ENCODE measurements at places on chromosomes 3 and 15. TPM values are rescaled to one million over a fixed set of nuclear protein-coding genes. Genes with fewer than 3 reads are reported as not detected.

DNA sequence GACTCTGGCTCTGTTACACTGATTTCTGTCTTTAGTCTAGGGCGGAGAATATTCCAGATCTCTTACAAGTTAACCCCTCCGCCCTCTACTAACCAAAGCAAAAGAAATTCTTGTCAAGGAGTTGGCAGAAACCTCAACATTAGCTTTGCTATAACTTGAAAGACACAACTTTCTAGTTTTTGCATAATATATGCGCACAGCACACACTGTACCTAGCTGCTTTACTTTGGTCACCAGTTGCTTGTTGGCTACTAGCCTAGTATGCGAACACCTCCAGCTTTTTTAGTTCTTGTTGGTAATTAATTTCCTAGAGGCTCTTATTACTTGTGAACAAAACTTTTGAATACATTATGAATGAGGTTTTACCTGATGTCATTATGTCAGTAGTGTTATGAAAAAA, 348.8 kb upstream of the C2CD4B start:
- no peak for DNase-seq

- DNase-seq, result no peak
Measured at GRCh38 chr3:167032267-167032876, 347.7 kb downstream of the ZBBX start.

- no peak for DNase-seq
Measured at GRCh38 chr15:37204692-37205091, 104.3 kb upstream of the MEIS2 start.

GRCh38 chr15:61943992-61944391, 116.3 kb downstream of the VPS13C start:
- DNase-seq, result no peak

DNA sequence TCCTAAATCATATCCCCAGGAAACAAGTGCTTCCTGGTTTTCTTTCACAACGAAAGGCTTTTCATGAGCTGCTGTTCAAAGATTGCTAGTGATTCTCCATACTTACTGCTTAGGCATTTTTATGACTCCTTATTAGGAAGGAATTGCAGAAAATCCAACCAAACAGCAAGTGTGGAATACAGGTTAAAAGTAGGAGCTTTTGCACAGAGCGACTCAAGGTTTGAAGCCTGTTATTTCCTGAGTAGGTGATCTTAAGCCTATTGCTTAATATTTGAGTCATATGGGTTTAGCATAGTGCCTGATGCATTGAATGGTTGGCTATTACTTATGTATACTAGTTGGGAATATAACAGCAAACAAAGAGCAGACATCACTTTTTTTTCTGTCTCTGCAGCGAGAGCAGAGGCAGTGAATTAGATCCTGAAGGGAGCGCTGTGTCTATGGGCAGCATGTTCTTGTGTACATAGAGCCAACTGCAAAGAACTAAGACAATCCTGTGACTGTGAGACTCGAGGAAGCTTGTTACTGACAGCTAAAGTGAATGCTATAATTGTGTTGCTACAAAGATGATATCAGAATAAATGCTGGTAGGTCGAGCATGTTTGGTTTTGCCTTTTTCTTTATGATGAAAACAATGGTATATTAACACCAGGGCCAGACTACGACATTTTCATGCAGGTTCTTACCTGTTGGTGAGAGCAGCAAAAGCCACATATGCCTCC, 6.3 kb downstream of the TM4SF1 start:
- no peak for DNase-seq

- no peak for DNase-seq
Measured at GRCh38 chr3:66404197-66404596, 96.6 kb downstream of the LRIG1 start.

- DNase-seq, result no peak
Measured at GRCh38 chr3:31766669-31767068, 214.4 kb downstream of the OSBPL10 start.

- DNase-seq, result no peak
Measured at GRCh38 chr15:63046917-63047760, 4.6 kb downstream of the TPM1 start.

DNA sequence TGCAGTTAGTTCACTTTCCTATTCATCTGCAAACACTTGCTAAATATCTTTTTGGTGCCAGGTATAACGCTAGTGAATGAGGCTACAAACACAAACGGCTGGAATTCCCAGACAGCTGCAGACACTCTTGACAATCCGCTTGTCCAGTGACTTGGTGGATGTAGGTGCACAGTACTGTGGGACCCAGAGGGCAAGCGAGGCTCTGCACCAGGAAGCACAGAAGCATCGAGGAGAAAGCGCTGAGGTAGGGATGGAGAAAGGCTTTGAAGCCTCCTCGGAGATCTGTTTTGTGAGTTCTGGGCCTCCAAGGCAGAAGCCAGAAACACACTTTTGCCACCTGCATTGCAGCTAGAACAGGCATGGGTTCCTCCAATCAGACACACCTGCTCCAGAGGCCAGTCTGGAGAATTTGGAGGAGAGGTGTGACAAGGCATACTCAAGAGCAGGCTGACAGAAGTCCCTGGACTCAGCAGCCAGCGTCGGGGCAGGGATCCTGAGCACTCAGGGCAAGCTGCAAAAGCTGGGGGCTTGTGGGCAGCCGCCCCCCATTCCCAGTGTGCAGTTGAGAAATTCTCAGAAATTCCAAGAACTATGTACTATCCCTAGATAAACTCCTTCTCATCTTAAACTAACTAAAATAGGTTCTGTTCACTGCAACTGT, 232.5 kb downstream of the OCA2 start:
- no peak for DNase-seq

DNA sequence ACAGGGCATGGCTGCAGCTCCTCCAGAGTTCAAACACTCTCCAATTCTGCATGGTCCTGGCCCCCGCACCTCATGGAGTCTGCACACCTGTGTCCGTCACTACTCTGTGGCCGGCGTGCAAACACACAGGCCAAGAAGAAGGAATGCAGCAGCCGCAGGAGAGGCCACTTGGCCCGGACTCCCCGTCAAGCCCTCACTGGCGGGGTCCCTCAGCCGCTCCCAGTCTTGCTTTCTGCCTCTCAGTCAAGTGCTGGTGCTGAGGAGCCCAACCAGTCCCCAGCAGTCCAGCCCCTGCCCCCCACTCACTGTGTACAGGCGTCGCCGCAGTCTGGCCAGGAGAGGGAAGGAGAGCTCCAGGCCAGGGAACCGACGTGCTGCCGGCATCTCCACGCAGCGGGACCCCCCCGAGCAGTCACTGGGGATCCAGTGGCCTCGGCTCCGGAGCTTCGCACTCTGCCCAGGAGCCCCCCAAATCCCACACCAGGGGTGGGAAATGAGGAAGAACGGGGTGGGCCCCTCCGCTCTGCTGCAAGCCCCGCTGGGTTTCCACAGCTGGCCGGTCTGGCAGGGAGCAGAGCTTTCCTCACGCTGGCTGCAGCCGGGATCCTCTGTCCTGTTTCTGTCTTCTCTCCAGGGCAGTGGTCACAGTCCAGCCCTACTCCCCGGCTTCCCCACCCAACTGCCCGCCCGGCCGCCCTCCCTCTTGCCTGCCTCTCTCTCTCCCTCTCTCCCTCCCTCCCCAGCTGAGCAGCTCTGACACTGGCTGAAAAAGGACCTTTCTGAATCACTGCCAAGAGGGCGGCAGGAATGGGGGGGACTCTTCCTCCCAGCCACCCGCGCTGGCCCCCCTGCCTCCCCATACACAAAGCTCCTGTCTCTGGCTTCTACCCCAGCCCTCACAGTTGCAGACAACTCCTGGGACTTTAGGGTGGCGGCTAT, 16.0 kb downstream of the TNK2 start:
- no peak for DNase-seq

- DNase-seq, result no peak
Measured at GRCh38 chr15:76332796-76333195, 3.8 kb upstream of the ISL2 start.

- DNase-seq, result no peak
Measured at GRCh38 chr3:110164632-110165369, 827.5 kb upstream of the DPPA4 start.

- DNase-seq, result no peak
Measured at GRCh38 chr3:39278616-39278935, 1.3 kb downstream of the CX3CR1 start.

DNA sequence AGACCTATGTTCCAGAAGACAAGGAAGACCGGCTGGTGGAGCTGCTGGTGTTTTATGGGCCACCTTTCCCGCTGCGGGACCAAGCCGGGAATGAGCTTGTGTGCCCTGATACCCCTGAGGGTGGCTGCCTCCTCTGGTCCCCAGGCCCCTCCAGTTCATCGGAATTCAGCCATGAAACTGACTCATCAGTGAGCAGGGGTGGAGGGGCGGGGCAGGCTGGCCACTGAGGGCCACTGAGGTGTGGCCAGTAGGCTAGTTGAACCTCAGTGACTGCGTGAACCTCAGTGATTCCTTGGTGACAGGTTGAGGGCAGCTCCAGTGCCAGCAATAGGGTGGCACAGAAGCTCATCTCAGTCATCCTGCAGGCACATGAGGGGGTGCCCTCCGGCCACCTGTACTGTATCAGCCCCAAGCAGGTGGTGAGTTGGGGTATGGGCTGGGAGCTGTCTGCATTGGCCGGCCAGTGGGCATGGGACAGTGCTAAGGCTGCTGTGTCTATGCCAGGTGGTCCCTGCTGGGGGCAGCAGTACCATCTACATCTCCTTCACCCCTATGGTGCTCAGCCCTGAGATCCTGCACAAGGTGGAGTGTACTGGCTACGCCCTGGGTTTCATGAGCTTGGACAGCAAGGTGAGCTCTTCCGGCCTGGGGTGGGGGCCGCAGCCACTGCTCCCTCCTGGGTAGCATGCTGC, 20.3 kb downstream of the ACAA1 start:
- DNase-seq, result peak; percentile 60

DNA sequence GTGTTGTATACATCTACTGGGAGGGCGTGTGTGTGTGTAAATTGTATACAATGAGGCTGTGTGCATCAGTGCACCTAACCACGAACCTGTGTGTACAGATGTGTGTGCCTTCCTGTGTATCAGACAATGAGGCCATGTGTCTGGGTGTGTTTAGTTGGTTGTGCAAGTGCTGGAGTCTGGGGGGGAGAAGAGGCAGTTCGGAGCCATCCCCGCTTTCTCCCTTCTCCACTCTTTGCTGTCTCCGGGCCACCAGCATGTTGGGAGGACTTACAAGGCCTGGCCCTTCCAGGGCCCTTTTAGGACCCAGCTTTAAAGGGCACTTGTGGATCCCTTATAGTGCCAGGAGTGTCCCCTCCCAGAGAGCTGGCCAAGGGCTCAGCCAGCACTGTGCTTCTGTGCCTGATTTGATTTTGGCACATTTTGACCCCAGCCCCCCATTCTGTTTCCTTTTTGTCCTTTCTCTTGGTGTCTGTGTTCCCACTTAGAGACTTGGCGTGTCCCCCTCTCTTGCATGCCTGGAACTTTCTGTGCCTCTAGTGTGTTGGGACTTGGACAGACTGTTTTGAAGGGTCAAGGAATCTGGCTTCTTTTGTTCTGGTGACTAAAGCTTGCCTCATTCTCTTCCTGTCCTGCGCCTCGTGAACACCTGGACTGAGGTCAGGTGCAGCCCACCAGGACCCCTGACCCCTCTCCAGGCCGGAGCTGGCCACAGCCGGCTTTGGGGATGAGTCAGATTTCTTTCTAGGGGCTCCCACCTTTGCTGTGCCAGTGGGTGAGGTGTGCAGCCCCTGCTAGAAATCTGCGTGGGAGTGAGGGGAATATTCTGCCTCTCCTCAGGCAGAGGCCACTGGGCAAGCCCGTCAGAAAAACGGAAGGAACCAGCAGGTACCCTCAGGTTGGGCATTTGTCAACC, 1.5 kb downstream of the CTDSPL start:
- no peak for DNase-seq

DNA sequence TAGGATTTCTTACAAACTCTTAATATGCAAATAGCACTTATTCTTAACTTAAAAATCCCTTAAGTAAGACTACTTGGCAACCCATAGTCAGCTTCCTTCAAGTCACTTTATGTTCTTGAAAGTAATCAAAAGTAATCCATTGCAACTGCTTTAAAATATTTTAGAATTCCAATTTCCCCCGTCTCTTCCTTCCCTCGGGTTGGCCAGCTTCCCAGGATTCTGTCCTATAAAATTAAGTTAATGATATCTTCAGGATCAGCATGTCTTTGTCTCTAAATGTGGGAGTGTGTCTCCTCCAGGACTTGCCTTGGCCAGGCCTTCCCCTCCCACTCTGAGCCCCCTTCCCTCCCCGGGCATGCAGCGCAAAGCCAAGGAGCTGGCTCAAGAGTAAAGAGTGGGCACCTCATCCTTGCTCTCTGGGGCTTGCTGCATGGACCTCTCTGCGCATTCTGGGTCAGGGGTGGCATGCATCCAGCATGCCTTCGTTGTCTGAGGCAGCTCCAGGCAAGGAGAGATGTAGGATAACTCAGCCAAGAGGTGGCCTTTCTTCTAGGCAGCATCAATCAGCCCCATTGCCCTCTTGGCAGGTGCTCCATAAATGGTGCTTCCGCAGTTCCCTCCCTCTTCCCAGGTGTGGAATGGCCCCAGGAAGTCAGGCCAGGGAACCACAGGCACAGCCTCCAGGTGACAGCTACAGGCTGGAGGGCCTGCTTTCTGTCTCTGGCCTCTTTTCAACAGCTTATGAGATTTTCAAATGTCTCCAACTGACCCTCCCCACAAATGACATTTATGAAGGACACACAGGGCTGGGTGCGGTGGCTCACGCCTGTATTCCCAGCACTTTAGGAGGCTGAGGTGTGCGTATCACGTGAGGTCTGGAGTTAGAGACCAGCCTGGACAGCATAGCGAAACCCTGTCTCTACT, 108.7 kb upstream of the ALDH1A3 start:
- DNase-seq, result no peak

GRCh38 chr3:127168271-127168670, 24.7 kb upstream of the PRR23E start:
- no peak for DNase-seq

GRCh38 chr3:42110631-42111030, 19.5 kb downstream of the TRAK1 start:
- peak; percentile 24 for DNase-seq

DNA sequence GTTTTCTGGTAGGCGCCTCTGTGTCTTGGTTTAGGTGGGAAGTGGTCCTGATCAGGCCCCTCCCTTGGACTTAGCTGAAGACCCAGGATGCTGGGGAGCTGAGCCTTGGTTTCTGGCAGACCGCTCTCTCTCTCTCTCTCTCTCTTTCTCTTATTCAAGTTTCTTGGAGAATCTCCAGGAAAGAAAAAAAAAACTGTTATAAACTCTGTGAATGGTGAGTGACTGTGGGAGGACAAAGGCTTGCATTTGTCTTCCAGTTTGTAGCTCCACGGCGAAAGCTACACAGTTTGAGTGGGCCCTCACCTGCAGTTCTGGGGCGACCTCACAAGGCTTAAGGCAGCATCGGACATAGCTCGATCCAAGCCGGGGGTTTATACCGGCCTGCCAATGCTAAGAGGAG, 7.5 kb downstream of the DET1 start:
- no peak for DNase-seq

Gene SOX14
- total RNA-seq, result not detected

Gene TLR9
- total RNA-seq, result not detected

Gene FAM107A
- total RNA-seq, result 33.4 TPM

Gene GUCA1C
- not detected for total RNA-seq

Gene GOLGA8R
- total RNA-seq, result not detected

Gene ACSBG1
- total RNA-seq, result 61.8 TPM

Gene TMEM40
- total RNA-seq, result 82.2 TPM
